ENCODE measurements at places on chromosomes 4 and X.

- DNase-seq, result no peak
Observed at GRCh38 chr4:41535911-41536371, 2.0 kb upstream of the LIMCH1 start.

DNA sequence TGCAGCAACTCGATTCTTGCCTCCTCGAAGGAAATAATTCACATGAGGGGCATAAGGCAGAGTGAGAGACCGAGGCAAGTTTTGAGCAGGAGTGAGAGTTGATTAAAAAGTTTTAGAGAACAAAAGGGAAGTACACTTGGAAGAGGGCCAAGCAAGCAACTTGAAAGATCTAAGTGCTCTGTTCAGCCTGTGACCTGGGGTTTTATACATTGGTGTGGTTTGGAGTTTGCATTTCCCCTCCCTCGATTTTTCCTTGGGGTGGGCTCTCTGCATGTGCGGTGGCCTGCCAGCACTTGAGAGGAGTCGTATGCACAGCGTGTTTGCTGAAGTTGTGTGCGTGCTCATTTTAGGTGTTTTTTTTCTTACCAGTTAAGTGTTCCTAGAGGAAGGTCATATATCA lies 356.4 kb downstream of the KLHL4 start:
- no peak for DNase-seq

DNA sequence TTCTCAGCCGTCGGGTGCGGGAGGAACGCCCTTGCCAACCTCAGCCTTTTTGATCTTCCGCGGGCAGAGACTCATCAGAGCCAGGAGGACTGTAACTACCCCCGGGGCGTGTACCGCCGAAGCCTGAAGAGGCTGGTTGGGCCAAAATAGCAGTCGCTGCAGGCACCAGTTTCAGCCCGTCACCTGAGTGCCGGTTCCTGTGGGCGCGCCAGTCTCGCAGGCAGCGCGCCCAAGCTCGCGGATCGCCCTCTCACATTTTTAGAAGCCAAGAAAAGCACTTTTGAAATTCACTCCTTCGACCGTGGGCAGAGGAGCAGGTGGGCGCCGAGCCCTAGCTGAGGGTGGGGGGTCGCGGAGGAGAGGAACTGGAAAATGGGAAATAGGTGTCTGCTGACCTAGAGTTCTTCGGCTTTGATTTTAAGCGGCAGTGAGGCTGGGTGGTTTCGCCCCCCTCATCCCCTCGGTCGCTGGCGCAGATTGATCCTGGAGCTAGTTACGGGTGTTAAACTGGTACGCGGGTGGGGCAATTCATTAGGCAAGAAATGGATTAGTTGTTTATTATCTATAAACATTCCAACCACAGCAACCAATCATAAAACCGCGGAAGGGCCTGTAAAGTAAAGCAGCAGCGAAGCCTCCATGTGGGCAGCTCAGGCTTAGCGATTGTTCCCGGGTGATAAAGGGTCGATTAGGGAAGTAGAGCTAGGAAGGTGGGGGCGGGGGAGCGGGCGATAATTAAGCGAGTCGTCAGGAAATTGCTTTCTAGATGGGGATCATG lies 69.2 kb downstream of the FBXO8 start:
- no peak for DNase-seq

DNA sequence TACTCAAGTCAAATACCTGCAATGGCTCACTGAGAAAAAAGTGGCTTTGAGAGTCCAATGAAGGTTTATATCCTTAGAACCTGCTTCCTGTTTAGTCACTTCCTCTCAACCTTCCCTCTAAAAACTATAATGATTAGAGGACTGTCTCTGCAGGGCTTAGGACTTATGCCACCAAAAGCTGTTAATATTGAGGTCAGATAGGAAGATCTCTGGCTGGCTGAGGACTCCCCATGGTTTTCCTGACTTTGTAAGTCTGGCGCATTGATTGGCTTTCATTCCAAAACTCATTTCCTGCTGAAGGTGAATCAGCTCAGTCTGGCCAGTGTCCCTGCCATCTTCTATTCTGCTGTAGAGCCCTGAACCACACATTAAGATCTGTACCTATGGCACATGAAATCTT lies 140.9 kb upstream of the ANK2 start:
- no peak for DNase-seq

GRCh38 chr4:83180431-83180968 lies 66.0 kb upstream of the PLAC8 start:
- no peak for DNase-seq

DNA sequence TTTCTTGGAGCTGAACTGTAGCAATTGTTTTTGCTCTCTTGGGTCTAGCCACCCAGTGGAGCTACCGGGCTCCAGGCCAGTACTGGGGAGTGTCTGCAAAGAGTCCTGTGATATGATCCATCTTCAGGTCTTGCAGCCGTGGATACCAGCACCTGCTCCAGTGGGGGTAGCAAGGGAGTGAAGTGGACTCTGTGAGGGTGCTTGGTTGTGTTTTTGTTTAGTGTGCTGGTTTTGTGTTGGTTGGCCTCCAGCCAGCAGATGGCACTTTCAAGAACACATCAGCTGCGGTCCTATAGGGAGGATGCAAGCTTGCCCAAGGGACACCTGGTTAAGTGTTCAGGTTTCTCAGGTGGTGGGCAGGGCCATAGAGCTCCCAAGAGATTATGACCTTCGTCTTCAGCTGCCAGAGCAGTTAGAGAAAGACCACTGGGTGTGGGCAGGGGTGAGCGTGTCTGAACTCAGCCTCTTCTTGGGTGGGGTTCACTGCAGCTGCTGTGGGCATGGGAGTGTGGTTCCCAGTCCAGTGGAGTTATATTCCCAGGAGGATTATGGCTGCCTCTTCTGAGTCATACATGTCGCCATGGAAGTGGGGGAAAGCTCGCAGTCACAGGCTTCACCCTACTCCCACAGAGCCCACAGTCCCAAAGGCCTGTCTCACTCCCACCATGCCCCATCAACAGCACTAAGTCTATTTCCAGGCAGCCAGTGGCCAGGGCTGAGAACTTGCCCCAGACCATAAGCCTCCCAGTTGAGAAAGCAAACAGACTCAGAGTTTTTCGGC lies 811.6 kb downstream of the GLUD2 start:
- DNase-seq, result no peak

GRCh38 chrX:48665991-48666390 lies 17.6 kb upstream of the WAS start:
- no peak for DNase-seq

- DNase-seq, result no peak
Observed at GRCh38 chr4:151584101-151584500, 175.1 kb downstream of the FHIP1A start.

- DNase-seq, result no peak
Observed at GRCh38 chrX:44908153-44908552, 35.2 kb downstream of the KDM6A start.

DNA sequence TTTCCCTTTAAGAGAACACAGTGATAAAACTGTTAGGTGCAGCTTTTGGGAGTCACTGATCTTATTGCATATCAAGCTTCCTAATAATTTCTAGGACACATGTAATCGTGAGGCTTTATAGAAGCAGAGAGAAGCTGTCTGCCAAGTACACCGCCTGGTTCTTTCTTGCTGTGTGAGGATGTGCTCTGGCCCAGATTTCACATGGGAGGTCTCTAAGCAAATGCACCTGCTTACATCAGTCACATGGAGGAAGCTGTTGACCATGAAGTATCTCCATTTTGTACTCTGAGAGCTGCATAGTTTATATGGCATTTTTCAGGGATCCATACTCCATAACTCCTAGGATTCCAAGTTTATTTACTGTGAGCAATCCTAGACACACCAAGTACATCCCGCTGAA lies 37.1 kb downstream of the RGS12 start:
- DNase-seq, result no peak

DNA sequence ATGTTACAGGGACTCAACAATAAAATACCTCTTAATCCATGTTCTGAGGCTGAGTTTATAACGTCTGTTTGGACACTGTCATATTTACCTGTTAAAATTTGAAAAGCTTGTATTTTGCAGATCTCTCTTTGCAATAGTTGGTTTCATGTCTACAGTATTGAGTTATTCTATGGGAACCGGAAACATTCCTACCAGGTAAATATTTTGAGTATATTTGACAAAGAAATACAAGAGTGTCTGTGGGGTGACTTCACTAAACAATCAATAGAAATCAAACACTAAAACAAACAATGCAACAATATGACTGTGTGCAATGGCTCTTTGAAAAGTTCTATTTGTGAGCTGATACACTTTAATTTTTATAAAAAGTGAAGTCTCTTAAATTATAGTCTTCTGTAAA lies 47.7 kb upstream of the CXCL8 start:
- DNase-seq, result no peak

GRCh38 chr4:16006771-16007446 lies 43.9 kb upstream of the FGFBP2 start:
- no peak for DNase-seq

- no peak for DNase-seq
Observed at GRCh38 chr4:26005764-26006163, 91.7 kb downstream of the SMIM20 start.

DNA sequence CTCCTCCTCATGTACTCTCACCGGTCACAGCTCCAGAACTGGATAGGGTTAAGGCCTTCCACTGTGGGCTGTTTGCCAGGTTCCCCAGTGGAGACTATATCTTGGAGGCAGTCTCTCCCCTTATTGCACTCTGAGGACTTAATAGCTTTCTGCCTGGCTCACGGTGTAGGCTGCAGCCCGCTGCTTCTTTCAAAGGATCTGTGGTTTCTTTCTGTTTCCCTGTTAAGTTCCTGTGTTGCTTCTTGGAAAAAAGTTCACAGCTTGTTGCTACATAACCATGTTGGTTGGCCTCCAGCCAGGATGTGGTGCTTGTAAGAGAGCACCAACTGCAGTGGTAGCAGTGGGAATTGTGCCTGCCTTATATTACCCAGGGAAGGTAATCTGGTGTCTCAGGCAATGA lies 24.9 kb upstream of the ZDHHC15 start:
- no peak for DNase-seq

DNA sequence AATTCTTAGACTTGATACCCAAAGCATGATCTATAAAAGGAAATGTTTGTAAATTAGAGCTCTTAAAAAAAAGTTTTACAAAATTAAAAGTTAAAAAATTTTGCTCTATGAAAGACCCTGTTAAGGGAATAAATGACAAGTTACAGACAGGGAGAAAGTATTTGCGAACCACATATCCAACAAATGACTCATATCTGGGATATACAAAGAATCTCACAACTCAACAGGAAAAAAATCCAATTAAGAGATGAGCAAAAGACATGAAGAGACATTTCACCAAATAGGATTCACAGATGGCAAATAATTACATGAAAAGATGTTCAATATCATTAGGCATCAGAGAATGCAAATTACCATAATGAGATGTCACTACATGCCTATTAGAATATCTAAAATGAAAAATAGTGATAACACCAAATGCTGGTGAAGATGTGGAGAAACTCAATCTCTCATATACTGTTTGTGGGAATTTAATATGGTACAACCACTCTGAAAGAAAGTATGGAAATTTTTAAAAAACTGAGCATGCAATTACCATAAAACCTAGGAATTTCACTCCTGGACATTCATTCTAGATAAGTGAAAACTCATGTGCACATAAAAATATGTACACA lies 100.8 kb upstream of the EOLA2 start:
- DNase-seq, result no peak

- no peak for DNase-seq
Observed at GRCh38 chr4:184513802-184514120, 39.4 kb upstream of the IRF2 start.

DNA sequence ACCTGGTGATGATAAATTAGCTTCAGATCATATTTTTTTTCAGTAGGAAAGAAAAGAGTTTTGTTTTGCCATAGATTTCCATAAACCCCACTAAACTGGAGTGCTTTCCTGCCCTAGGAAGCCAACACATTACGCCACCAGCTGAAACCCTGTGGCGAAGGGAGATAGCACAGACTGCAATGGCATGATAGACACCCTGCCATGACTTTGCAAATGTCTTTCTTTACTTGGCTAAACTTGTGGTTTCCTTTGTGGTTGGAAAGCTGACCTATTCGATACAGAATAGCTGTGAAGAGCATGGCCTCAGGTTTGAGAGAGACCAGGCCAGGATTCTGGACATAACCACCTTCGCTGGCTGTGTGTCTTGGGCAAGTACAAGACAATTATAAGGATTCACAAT lies 19.1 kb downstream of the MFAP3L start:
- DNase-seq, result no peak

DNA sequence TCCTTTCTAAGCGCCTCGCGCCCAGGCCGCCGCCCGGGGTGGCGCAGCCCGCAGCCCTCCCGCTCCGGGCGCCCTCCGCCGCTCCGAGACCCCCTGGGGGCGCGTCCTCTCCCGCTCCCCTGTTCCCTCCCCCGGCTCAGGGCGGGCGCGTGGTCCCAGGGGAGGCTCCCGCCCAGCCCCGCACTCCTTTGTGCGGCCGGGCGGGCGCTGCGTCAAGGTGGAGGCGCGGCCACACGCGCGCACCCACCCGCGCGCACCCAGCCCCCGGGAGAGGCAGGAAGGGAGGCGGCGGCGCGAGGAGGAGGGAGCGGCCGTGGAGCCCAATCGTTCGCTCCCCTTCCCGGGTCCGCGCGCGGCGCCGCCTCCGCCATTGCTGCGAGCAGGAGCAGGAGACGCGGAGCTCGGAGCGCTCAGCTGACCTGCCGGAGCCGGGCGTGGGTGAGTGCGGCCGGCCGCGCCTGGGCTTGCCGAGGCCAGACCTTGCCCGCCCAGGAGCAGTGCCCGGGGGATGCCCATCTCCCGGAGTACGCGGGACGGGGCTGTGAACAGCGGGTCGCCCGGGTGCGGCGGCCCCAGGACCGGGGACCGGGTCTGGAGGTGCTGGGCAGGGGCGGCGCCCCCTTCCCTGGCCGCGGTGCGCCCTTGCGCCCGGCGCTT lies at the start of gene NSG1:
Gene NSG1 (plus strand): TSS at position 367 of the 657 bp plus-strand sequence. CDS start 528 bp downstream, outside the sequence.
- peak; percentile 32 for DNase-seq

All from CD4-positive, alpha-beta T cell treated with Interleukin-10 for 1 hour (primary cell).